CD14-positive monocyte (primary cell): ENCODE measurements at places on chromosomes 4 and X.

GRCh38 chr4:6032249-6033244 is 14.3 kb upstream of the C4orf50 start:
- no peak for DNase-seq

DNA sequence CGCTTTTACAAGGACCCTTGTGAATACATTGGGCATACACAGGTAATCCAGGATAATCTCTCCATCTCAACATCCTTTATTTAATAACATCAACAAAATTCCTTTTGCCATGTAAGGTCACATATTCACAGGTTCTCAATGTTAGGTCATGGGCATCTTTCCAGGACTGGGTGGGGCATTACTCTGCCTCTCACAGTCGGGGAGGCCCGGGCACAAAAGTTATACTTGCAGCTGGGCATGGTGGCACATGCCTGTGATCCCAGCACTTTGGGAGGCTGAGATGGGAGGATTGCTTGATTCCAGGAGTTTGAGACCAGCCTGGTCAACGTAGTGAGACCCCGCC is 93.7 kb upstream of the AP1S2 start:
- DNase-seq: no peak

GRCh38 chr4:69910016-69910782 is 20.7 kb upstream of the CSN1S1 start:
- no peak for DNase-seq

DNA sequence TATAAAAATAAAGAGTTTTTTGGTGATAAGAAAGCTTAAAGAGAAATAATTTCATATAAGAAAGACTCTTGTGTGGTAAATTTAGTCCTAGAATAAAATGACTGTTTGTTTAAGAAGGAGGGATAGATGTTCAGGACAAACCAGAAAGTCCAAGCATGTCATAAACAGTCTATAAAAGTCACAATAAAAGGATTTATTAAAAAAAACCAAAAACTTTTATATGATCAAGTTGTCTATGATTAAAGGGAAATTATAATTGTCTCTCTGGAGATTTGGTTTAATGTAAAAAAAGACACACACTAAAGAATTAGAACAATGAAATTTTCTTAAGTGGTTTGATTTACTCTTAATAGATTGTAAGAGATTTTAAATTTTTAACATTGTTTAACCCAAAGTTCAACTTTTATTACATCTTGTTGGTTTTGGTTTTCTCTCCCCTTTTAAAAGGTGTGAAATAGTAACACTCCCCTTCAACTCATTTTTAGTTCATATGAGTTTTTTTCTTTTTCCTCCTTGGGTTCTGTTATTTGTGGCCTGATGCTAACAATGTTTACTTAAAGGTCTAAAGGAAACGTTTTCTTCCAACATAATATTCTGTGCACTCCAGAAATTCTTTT is 89.7 kb downstream of the PDHA2 start:
- DNase-seq: no peak

DNA sequence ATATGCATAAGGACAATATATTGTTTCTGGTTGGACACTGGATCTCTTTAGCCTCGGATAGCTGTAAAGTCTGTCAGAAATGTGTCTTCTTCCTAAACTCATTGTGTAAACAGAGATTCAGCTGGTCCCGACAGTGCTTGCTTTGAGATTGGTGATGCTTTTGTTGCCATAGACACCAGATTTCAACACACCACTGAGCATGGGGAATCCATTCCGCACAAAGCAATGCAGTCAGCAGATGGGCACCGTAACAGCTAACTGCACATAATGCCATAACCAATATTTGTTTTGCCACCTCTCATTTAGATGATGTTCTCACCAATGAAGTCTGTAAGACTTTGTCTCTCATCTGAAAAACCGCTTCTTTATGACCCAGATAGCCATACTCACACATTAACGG is 33.3 kb upstream of the FAM47C start:
- DNase-seq: no peak

- DNase-seq: no peak
Observed at GRCh38 chr4:68283714-68284113, 38.2 kb upstream of the TMPRSS11B start.

- no peak for DNase-seq
Observed at GRCh38 chr4:128241019-128241418, 46.6 kb downstream of the PGRMC2 start.

DNA sequence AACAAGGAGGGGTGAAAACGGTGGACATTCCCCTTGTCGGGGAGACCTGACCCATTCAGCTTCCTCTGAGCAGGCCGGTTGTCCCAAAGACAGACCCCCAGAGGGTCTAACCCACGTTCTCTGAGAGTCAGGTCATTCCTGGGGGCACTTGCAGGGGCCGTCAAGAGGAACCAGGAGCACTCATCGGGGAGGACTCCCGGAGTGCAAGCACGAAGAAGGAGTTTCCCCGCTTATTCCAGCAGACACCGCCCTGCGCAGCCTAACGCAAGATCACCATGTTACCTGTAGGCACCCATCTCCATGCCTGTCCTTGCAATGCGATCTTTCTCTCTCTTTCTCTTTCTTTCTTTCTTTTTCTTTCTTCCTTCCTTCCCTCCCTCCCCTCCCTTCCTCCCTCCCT is 154.2 kb downstream of the SHOX start:
- DNase-seq: no peak

DNA sequence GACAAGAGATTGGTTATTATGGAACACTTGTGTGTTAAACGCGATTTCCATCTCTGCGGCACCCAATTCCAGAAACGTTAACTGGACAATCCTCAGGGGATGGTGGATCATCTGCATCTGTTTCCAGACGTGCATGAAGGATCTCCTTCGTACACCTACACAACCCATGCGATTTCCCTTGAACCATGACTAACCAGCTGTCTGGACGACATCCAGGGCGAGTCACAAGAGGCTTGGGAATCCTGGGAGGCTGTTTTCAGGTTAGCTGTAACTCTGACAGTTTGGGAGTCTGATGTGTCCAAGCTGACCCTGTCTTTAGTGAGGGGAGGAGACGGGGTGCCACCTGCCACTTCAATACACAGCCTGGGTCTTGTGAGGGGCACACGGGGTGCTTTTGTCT is 84.5 kb downstream of the GATB start:
- DNase-seq: no peak

- DNase-seq: no peak
Observed at GRCh38 chr4:2193326-2193725, 48.6 kb downstream of the HAUS3 start.

DNA sequence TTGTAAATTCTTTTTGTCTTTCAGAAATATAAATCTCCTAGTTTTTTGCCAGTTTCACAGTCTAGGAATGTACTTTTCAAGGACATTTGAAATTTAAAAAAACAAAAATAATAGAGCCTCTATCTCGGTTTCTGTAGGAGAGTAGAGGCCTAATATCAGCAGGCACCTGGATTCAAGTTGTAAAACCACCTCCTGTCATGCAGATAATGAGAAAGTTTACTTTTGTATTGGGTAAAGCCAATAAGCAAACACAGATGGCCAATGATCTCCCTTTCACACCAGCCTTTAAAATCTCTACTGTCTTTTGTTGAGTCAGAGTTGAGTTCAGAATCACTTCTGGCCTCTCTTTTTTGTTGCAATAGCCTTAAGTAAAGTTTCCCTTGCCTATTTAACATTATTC is 1499.9 kb downstream of the PCDH18 start:
- no peak for DNase-seq

DNA sequence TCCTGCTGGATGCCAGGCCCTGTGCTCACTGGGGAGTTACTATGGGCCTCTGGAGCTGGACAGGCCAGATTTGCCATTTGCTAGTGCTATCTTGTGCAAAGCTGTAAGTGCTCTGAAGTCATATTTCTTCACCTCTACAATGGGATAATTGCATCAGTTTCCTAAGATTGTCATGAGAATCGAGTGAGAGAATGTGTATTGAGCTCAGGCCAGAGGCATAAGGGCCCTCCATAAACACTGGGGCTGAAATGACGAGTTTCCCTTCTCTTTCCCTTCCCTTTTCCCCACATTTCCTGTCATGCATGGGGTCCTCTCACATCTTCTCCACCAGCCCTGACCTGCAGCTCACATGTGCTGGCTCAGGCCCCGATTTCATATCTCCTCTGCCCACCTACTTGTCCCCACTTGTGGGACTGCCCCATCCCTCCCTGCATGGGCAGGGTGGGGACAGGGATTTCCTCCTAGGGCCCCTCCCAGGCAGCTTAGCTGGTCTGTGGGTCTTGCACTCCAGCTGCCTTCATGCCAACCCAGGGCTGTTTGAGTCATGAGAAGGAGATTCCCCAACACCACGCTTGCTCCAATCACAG is 358.8 kb downstream of the MID1IP1 start:
- peak; percentile 53 for DNase-seq

- no peak for DNase-seq
Observed at GRCh38 chr4:16100833-16101232, 17.0 kb upstream of the PROM1 start.

DNA sequence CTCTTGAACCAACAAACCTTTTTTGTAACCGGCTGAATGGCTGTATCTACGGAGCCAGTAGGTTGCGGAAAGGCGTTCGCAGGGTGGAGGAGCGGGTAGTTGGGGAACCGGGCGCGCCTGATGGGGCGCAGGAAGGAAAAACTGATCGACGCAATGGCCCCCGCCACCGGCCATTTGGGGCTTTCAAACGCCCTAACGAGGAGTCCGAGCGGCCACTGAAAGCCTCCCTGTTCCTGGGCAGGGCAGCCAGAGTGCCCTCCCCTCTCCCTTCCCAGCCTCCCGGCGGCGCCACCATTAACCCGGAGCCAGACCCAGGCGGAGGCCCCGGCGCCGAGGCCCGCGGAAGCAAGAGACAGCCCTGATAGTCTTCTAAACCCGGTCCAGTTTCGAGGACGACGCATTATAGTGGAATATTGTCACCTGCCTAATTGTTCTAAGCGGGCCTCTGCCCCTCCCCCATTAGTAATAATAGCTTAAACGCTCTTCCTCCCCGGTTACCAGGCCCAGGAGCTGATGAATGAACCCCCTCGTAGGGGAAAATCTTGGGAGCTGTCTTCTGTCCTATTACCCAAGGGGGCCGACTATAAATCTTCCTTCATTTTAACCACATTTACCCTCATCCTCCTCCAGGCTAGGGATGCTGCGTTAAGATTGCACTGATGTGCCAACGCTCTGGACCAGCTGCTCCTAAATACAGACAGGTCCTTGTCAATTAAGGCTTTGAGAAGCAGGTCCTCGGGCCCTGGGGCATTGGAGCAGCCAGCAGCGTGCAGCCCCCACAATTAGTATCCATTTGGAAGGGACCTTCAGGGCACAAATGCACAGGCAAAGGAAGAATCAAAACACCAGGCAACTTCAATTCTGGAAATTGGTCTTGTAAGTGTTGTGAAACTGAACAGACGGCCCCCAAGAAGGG is 61.6 kb upstream of the TMEM33 start:
- DNase-seq: no peak

DNA sequence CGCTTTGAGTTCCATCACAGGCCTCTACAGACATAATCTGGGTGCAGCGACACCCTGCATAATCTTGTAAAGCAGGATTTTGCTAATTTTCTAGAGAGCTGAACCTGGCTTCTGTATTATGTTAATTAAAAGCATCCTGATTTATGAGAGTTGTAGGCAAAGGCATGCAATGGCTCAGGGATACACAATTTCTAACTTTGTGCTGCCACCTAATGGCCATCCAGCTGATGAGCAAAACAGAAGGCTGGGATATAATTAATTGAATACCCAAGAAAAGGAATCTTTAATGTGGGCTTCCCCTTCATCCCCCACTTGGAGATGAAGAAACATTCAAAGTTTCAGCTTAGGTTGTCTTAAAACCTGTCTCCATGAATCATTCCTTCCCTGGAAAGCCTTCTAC is 78.1 kb downstream of the BMP15 start:
- no peak for DNase-seq

DNA sequence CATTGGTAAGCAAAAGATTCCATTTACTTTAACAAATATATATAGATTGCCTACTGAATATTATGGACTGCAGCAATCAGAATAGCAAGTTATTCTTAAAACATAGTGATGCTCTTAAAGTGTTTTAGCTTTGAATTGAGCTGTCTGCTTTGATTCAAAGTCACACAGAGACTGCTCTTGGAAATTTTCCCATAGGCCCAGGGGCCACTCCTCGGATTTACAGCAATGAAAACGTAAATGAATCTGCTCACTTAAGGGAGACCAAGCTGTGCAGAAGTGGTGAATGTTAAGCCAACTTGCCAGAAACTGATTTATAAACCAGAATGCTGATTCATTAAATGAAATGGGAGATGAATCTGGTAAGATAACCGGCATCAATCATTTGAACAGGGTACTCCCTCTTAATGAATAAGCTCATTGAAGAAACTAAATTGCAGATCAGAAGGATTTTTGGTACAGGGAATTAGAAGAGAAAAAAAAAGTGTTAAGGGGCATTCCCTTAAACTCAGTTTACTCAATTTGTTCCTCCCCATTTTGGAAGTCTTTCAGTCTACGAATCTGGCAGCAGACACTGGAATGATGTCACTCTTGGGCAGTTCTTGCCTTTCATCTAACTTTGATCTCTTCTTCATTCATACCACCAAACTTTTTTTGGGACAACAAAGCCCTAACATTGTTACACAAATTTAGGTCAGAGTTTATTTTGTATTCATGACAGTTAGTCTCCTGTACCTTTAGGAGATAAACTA is 363.3 kb upstream of the MAGEB2 start:
- DNase-seq: no peak

- DNase-seq: no peak
Observed at GRCh38 chrX:56766554-56767347, 37.7 kb downstream of the NBDY start.

DNA sequence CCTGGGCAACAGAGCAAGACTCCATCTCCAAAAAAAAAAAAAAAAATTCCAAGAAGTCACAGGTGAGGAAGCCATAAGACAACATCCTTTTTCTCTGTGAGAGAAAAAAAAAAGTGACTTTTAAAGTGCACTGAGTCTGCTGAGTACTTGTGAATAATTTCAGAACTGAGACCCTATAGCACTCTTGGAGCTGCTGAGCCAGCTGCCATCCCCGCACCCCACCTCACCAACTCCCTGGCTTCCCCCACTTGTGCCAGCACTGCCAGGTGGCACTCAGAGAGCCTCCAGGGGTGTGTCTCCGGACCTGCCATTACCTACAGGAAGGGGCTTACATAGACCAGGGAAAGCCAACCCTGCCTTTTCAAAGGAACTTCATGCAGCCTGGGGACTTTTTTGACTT is 39.2 kb upstream of the HS3ST1 start:
- no peak for DNase-seq

DNA sequence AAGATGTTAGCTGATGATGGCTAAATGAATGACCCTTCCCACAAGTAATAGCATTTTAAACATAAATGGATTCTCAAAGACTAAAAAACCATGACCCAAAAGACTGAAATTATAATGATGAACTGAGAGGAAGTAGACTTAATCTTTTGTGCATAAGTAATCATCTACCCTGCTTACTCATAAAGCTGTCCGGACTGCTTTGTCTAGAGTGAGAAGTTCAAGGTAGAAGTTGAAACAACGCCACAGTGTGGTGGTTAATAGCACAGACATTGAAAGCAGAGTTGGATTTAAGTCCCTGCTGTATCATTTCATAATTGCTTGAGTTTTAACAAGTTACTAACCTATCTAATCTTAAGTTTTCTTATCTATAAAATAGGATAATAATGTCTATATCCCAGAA is 346.6 kb downstream of the CENPC start:
- DNase-seq: no peak

- DNase-seq: no peak
Observed at GRCh38 chr4:77872723-77873445, 10.3 kb downstream of the MRPL1 start.
